ENCODE measurements at places on chromosomes 4 and X. TPM values are rescaled to one million over a fixed set of nuclear protein-coding genes. Genes with fewer than 3 reads are reported as not detected.

GRCh38 chrX:34903316-34903715 is 39.3 kb upstream of the FAM47B start:
- no peak for DNase-seq
- H3K27me3 ChIP-seq: no peaks in the 10 kb centered on the region
- H3K27ac ChIP-seq: no peak overlapping the region
- no peaks in the 10 kb centered on the region for H3K36me3 ChIP-seq
- no peak overlapping the region for H3K4me3 ChIP-seq
- no peaks in the 10 kb centered on the region for H3K4me1 ChIP-seq

- no peaks in the 10 kb centered on the region for H3K4me1 ChIP-seq
- H3K27ac ChIP-seq: no peak overlapping the region
These were observed 65.3 kb upstream of the SHISA3 start for GRCh38 chr4:42331914-42332368.

The CSN1S1 gene
- not detected for total RNA-seq

The FANCB gene
- total RNA-seq: 3.0 TPM

The SCML2 gene
- total RNA-seq: 1.7 TPM

The HMGB2 gene
- total RNA-seq: 116 TPM

DNA sequence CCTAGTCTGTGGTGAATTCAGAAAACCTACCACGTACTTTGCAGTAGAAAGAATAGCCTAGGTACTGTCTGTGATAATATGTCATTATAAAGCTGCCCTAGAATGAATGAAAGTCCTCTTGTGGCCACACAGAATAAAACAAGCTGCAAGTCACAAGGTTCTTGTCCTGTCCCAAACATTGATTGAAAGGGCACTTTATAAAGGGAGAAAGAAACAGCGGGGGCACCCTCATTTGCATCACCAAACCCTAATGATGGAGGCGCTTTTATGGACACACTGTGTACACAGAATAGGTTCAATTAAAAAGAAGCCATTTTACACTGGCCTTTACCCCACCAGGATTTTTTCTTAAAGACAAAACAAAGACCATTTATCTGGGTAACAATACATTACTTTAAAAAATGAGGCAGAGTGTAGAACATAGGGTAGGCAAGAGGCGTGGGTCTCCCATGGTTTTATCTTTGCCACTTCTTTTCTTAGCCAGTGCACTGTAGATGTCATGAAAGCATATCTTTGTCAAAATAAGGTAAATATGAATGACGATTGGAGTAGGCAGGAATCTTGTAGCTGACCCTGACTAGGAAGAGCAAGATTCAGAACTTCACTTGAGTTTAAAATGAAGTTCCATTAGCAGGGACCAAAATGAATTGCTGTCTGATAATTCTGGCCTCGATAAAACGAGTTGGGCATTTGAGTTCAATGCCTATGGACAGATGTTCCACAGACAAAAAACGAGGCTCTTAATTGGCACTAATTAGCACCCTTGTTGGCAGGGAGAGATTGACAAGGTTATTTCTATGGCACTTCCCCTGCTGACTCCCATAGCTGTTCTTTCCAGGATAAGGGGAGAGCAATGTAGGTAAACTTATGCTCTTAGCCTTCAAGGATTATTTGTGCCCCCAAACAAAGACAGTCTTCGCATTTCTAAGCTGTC is 365.1 kb downstream of the AFF2 start:
- H3K27me3 ChIP-seq: no peaks in the 10 kb centered on the region
- no peaks in the 10 kb centered on the region for H3K36me3 ChIP-seq
- no peak overlapping the region for H3K27ac ChIP-seq
- DNase-seq: no peak
- no peaks in the 10 kb centered on the region for H3K4me1 ChIP-seq

DNA sequence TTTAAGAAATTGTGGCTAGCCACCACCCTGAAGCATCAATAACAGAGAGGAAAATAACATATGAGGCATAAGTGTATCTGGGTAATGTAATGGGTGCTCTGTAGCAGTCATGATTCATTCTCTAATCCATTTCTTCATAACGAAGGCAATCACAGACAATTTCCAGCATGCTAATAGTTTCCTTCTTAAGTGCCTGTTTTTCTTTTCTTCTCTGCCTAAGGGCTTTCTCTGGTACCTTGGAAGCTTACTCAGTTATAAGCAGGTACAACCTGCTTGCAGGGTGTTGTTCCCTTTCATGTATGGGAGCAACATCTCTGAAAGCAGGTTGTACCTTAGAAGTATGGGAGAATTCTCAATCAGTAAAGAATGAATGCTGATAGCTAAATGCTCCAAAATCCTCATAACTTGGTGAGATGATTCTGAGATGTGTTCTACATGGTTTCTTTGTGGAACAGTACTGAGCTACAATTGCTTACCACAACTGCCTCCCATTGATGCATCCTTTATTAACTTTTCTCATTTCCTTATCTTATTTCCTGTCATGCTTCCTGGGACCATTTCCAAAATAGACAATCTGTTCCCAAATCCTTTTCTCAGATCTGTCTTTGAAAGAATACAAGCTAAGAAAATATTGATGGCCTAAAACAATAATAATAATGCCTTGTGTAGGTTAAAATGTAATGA is 247.6 kb downstream of the PAPSS1 start:
- no peaks in the 10 kb centered on the region for H3K4me1 ChIP-seq
- H3K4me3 ChIP-seq: no peak overlapping the region
- no peaks in the 10 kb centered on the region for H3K36me3 ChIP-seq
- DNase-seq: no peak
- no peaks in the 10 kb centered on the region for H3K27me3 ChIP-seq

DNA sequence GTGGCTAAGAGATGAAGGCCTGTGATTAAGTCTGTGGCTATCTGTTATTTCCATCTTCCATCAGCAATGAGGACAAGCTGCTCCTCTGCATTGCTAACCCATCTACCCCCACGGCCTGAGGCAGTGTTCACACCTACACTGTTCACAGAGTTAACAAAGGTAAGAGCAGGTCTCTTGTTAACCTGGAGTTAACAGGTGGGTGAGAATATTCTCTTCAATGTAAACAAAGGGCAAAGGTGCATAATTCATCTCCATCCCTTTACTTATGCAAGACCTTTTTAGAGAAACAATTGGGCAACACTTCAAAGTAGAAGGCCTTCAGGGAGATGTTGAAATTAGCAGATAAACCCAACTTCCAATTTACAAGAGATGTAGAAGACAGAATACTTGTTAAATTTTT is 2.8 kb downstream of the SLC35A2 start:
- H3K4me3 ChIP-seq: no peak overlapping the region
- peaks cover 9% of the 10 kb centered on the region for H3K36me3 ChIP-seq
- H3K27ac ChIP-seq: no peak overlapping the region

DNA sequence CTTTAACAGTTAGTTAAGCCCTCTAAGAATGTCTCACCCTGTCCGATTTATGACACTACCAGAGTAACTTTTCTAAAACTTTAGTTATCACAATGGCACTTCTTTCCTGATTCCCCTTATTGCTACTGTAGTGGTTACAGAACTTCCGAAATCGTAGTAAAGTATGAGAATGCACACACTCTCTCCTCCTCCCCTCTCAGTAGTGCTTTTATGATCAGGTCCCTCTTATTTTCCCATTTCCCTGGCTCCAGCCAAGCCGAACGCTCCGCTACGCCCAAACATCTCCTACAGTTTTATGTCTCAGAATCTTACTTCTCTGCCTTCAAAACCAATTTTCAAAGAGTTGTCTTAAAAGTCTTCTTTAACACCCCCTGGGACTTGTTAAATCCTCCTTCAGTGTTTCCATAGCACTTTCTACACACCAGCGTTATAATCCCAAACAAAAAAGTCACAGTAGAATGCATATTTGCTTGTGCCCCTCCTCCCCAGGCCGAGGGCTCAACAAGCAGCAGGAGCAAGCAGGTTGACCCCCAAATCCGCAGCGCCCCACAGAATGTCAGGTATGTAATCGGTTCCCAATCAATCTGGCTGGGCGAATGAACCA is 671 bp downstream of the HPF1 start:
- H3K4me3 ChIP-seq: peak overlapping the region; percentile 83
- DNase-seq: no peak
- H3K27me3 ChIP-seq: no peaks in the 10 kb centered on the region
- peaks cover 6% of the 10 kb centered on the region for H3K36me3 ChIP-seq

The TMEM156 gene
- total RNA-seq: 16.8 TPM
